Frontal cortex (tissue), 4 donors: ENCODE measurements at places on chromosomes 16 and 17.
A peak's percentile ranks its signal among the peaks of the same experiment; 100 is the strongest.

- DNase-seq: no peak
Measured at GRCh38 chr16:56987692-56988091, 1.7 kb upstream of the NLRC5 start.

- no peak for DNase-seq
Measured at GRCh38 chr16:75793641-75794040, 67.4 kb upstream of the CPHXL start.

GRCh38 chr16:86987746-86988670, 329.2 kb downstream of the C16orf95 start:
- no peak for DNase-seq

- no peak for DNase-seq
Measured at GRCh38 chr16:68470461-68471150, 22.3 kb upstream of the SMPD3 start.

DNA sequence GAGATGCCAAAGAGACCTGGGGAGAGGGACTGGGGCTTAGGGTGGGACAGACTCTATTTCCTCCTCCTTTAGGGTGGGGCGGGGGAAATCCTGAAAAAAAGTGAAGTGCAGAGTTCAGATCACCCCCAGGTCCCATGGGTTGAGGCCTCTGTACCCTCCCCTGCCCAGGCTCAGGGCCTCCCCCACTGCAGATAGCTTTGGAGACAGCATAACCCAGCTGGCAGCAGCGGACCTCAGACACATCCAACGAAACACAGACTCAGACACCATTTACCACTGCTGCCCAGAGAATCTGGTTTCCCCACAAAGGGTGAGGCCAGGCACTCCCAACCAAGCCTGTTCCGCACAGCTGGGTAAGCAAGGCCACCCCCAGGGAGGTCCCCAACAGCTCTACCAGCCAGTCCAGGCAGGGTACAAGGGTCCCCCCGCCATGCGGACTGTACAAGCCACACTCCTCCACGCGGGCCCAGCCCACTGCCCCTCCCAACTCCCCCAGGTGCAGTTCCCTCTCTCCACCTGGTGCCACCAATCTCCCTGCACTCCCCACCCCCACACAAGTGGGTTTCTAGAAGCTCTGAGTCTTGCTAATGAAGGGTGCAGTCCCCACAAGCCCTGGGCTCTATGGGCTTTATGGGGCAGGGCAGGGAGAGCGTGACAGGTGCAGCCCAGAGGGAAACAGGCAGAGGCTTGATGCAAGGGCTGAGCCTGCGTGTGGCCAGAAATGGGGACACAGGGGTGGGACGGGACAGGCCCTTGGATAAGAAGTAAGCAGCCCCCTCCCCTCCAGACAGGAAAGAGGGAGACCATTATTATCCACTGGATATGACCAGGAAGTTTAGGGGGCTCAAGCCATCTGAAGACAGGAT, 8.9 kb downstream of the RHBDF2 start:
- DNase-seq: no peak

GRCh38 chr17:73359352-73359751, 47.6 kb upstream of the CDC42EP4 start:
- no peak for DNase-seq

DNA sequence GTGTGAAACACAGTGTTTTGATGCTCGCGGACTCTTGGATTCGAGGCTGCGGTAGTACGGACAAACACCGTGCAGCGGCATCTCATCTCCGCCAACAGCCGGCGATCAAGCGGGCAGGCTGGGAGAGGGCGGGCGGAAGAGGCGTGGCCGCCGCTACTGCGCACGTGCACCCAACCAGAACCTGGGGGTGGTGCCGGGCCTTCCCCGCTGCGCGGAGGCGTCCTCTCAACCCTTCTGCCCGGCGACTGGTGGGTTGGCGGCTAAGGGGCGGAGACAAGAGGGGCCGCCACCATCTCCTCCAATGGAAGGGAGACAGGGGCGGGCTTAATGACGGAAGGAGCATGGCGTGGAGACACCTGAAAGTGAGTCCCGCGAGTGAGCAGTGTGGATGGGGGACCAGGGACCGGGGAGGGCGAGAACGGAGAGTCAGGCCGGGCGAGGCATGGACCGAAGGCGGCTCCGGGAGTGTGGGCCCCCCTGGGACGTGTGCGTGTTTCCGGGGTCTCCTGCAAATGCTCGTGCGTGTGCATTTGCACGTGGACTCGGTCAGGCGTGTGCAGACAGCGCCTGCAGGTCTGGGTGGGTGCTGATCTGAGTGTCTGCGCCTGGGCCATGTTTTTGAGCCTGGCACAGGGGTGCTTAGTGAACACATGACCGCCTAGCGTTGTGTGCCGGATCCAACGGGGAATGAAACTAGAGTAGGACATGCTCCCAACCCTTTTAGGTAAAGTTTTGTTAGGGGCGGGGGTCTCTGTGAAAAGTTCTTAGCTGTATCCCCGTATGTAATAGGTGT, at the start of gene DHODH:
TSS of gene DHODH (plus strand) at position 321 of the 793 bp plus-strand sequence. CDS start at position 342, 21 bp downstream.
- DNase-seq: peak; percentile 100

DNA sequence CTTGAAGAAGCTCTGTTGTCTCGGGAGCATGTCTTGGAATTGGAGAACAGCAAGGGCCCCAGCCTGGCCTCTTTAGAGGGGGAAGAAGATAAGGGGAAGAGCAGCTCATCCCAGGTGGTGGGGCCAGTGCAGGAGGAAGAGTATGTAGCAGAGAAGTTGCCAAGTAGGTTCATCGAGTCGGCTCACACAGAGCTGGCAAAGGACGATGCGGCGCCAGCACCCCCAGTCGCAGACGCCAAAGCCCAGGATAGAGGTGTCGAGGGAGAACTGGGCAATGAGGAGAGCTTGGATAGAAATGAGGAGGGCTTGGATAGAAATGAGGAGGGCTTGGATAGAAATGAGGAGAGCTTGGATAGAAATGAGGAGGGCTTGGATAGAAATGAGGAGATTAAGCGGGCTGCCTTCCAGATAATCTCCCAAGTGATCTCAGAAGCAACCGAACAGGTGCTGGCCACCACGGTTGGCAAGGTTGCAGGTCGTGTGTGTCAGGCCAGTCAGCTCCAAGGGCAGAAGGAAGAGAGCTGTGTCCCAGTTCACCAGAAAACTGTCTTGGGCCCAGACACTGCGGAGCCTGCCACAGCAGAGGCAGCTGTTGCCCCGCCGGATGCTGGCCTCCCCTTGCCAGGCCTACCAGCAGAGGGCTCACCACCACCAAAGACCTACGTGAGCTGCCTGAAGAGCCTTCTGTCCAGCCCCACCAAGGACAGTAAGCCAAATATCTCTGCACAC, 21.2 kb downstream of the AKAP1 start:
- no peak for DNase-seq

DNA sequence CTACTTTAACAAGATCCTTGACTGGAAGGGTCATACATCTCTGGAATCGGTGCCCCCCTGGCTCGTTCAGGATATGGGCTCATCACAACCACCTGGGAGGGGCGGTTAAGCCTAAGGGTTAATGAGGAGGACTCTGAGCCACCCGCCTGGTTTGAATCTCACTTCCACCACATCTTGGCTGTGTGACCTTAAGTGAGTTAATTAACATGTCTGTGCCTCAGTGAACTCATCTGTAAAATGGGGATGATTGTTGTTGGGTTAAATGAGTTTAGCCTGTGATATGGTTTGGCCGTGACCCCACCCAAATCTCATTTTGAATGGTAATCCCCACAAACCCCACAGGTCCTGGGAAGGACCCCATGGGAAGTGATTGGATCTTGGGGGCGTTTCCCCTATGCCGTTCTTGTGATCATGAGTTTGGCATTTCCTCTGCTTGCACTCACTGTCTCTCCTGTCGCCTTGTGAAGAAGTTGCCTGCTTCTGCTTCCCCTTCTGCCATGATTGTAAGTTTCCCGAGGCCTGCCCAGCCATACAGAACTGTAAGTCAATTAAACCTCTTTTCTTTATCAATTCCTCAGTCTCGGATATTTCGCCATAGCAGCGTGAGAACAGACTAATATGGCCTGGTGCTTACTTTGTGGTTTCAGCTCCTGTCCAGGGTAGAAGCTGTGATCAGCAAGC, 214.0 kb upstream of the CIBAR2 start:
- no peak for DNase-seq

GRCh38 chr16:27918755-27919154, 144.8 kb downstream of the GSG1L start:
- DNase-seq: no peak

DNA sequence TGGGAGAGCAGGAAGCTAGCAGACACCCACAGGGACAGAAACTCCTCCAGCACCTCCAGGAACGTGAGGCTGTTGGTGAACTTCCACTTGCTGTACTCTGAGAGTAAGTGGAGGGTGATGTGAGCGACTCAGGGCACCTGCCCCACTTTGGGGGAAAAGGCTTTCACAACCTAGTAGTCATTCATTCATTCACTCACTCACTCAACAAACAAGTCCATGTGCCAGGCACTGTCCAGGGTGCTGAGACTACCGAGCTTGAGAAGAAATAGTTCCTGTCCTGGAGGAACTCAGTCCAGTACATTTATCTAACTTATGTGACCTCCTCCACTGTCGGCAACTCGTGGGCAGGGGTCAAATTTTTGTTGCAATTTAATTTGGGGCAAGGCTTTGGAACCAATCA, 26.6 kb downstream of the LGALS9 start:
- DNase-seq: no peak

DNA sequence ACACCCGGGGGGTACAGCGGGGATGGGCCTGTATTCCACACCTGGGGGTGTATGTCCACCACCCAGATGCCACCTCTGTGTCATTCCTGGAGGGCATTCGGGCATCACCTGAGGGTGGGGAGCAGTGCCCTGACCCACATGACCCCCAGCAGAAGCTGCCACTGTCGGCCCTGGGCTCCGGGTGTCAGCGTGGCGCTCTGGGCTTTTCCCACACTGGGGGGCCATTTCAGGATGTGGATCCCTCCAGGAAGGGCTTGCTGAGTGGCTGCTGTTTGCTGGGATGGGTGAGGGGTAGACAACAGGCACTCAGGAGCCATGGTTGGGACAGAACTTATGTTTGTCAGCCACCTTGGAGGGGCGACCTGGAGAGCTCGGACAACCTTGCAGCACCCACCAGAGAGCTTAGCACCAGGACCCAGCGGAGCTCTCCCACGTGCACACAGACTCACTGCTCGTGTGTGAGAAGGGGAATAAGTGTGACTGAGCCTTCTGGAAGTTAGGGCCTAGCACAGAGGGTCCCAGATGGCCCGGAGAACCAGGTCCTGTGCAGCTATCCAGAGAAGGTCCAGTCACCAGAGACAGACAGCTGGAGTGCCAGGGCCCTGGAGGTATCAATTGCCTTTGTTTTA, 102.7 kb downstream of the METRNL start:
- DNase-seq: no peak

- no peak for DNase-seq
Measured at GRCh38 chr17:50187751-50188530, 13.5 kb downstream of the COL1A1 start.

GRCh38 chr17:64003526-64004121, 5.5 kb downstream of the PRR29 start:
- DNase-seq: no peak

DNA sequence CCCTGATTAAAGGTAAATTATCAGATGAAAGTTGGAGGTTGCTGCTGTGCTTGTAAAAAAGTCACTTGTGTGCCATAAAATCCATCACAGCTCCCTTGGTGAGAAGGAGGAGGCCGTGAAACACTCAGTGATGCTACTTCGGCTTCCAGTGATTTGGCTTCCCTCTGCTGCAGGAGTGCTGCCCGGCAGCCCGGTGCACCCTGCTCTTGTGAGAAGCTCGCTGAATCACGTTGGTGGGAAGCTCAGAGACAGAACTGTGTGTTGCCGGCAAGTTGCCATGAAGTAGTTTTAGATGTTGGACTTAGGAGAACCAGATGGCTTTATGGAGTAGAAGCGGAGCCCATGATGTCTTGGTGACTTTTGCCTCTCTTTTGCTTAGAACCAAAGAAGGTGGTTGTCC, 33.3 kb downstream of the MSI2 start:
- DNase-seq: no peak

- DNase-seq: no peak
Measured at GRCh38 chr16:62041401-62041800, 5.2 kb upstream of the CDH8 start.

GRCh38 chr17:14123619-14124278, 54.4 kb downstream of the COX10 start:
- DNase-seq: no peak

DNA sequence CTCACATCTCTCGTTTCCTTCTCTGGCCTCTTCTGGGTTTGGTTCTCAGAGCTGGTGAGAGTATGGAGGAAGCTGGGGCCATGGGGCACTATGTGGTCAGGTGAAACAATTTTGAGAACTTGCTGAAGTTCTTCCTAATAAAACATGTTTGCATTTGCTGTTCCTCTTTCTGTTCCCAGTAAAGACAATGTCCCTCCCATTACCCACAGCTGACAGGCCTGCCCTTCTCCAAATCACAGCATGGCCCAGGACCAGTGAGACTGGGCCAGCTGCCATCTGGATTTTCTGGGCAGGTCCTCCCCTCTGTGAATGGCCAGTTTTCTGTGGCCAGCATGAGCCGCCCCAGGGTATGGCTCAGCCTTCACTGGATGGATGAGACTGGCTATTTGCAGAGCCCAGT, at the start of gene CD300H:
TSS of gene CD300H (minus strand) at position 113 of the 400 bp plus-strand sequence.
- DNase-seq: no peak

GRCh38 chr16:12417030-12417814, 386.5 kb downstream of the CPPED1 start:
- no peak for DNase-seq

- DNase-seq: no peak
Measured at GRCh38 chr17:48067245-48067644, 19.1 kb downstream of the NFE2L1 start.

GRCh38 chr17:22463110-22463850, 771.0 kb downstream of the KCNJ18 start:
- DNase-seq: no peak

DNA sequence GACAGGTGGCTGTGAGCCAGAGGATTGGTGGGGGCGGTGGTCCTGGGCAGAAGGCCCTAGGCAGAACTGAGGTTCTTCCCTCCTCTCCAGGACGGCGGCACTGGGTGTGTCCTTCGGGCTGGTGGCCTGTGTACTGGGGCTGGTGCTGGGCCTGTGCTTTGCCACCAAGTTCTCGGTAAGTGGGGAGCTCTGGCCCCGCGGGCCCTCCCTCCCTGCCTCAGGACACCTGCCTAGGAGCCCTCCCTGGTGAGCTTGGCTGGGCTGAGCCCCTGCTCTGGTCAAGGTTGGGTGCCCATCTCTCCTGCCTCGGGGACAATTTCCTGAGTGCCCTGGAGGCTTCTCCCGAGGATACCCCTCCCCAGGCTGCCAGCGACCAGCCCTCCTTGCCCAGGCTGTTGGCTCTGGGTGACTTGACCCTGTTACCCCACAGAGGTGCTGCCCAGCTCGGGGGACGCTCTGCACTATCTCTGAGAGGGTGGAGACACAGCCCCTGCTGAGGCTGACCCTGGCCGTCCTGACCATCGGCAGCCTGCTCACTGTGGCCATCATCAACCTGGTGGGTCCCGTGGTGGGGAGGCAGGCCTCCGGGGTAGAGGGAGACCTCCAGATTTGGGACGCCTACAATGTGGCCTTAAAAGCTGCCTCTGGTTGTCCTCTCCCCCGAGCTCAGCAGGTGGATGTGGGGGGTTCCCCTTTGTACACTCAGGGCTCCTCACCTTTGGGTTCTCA, 42.0 kb downstream of the ADCY7 start:
- DNase-seq: peak; percentile 5

DNA sequence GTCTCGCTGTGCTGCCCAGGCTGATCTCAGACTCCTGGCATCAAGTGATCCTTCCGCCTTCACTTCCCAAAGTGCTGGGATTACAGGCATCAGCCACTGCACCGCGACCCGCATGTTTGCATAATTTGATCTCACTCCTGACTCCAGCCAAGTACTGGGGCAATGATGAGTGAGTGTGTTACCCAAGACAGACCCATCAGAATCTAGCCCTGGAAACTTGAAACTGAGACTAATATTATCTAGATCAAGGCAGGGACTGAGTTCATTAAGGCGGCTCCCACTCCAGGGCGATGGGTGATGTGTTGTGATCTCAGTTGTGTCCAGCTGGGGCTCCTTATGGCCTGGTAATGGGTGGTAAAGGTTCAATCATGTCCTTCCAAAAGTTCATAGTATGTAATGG, 53.4 kb downstream of the EMP2 start:
- DNase-seq: no peak
